ENCODE measurements at places on chromosomes 2 and 18.

DNA sequence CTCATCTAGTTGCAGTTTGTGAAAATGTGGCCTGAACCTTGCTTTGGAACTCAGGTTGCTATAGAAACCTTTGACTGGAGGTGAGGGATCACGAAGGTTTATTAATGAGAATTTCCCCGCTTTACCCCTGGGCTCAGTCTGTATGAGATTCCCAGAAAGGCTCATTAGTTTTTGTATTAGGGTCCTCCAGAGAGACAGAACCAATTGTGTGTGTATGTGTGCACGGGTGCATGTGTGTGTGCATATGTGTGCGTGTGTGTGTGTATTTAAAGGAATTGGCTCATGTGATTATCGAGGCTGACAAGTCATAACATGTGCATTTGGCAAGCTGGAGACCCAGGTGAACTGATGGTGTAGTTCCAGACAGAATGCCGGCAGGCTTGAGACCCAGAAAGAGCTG, 113.8 kb upstream of the DLX2 start:
- no peak for DNase-seq

DNA sequence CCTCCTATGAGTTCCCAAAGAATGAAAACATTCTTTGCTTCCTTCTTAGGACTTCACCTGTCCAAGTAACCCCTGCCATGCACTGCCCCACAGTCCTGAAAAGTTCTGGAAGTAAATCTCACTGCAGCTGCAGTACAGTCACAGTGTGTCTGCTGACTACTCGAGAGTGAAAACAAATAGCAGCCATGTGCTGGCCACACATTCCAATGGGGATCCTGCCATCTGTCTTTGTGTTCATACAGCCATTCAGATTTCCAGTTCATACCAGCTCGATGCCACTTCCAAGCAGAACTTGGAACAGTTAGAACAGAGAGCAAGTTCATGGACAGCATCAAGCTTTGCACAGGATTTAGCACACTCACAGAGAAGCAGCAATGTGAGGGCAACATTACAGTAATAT, 629.9 kb upstream of the ACVR2A start:
- no peak for DNase-seq

DNA sequence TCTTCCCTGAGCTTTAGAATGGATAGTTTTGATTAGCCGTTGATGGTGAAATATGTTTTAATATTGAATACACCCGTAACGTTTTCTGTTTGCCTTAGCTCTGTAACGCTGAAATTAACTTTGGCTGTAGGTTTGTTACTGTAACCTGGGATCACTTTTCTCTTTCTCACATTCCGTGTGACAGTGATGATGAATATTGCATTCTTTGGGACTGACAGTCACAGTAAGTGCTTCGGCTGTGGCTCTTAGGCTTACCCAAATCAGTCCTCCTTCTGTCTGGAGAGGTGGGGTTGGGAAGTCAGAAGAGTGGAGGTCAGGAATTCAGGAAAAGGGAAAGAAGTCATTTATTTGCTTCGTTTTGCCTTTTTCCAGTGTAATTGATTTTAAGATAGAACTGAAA, 18.0 kb downstream of the RMC1 start:
- no peak for DNase-seq

GRCh38 chr2:56009758-56010458, 86.3 kb upstream of the EFEMP1 start:
- no peak for DNase-seq
